ENCODE measurements at places on chromosomes 12 and 14.

DNA sequence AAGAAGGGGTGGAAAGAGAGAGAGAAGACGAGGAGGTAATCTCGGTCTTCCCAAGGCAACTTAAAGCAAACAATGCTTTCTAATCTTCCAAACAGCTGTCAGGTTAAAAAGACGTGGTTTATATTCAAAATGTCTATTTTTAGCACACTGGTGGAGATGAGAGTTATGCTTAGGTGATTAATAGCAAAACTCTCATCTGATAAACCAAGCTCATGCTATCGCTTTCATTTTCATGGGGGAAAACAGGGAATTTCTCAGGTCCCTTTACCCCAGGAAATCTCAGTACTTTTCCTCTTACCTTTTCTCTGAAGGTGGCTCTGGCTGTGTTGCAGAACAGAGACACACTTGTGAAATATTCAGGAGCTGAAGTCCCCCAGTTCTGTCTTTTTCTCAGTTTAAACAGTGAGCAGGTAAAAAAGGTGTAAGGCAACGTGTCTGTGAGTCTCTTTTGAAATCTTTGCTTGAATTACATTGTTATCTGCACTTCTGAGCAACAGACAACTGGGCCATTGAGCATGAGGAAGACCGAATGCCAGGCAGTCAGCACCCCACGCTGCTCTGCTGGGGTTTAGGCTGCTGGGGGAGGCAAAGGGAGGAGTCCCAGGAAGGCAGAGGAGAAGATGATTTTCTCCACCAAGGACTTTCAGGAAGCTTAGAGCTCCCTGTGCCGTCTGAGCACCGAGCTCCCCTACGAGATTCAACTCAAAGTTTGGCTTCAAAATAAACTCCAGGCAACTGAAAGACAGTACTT, 759.3 kb downstream of the BCL11B start:
- DNase-seq, result no peak

DNA sequence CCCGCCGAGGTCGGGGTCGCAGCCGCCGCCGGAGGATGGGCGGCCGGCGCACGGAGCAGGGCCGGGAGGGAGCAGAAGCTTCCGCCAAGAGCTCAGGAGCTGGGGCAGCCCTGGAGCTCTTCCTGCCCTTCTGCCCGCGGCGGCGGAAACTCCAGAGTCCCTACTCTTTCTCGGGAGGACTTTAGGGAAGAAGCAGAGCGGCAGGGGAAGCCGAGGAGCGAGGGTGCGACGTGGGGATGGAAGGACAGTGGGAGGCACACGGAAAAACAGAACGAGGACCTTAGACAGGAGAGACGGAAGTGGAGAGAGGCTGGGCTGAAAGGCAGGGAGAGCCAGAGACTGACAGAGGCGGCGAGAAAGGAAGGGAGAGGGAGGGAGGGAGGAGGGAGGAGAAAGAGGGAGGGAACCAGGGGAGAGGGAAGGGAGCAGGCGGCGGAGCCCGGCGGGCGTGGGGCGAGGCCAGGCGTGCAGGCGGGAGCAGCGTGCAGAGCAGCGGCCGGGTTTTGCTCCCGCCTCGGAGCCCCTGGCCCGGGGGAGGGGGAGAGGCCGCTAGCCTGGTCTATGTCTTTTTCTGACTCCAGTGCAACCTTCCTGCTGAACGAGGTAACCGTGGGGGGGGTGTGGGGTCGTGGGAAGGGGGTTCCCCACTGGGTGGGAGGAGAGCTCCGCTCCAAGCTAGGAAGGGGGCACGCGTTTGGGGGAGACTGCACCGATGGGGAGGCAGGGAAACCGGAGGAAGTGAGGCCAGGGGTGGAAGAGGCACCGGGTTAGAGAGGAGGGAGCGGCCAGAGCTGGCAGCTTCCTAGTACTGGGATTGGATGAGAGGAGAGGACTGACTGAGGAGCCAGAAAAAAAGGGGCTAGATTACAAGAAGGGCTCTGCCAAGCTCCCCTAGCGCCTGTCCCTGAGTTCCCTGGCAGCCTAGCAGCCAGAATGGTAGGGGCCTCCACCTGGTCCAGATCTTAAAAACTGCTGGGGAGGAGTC, 2.9 kb upstream of the CACNB3 start:
- DNase-seq, result peak; percentile 63

GRCh38 chr14:103802356-103802755, 45.0 kb downstream of the PPP1R13B start:
- no peak for DNase-seq

GRCh38 chr14:96098309-96098998, 59.3 kb downstream of the C14orf132 start:
- peak; percentile 88 for DNase-seq

GRCh38 chr12:127592245-127592644, 674.7 kb upstream of the TMEM132C start:
- DNase-seq, result no peak

GRCh38 chr12:63420206-63420644, 248.1 kb downstream of the DPY19L2 start:
- DNase-seq, result peak; percentile 63

GRCh38 chr12:125142601-125143000, 77.4 kb downstream of the AACS start:
- DNase-seq, result no peak

GRCh38 chr12:6383572-6384498, at the start of gene LTBR:
Gene LTBR, plus strand, starts transcription at chr12:6384162. Its CDS starts 197 bp downstream, at chr12:6384359.
- DNase-seq, result no peak

DNA sequence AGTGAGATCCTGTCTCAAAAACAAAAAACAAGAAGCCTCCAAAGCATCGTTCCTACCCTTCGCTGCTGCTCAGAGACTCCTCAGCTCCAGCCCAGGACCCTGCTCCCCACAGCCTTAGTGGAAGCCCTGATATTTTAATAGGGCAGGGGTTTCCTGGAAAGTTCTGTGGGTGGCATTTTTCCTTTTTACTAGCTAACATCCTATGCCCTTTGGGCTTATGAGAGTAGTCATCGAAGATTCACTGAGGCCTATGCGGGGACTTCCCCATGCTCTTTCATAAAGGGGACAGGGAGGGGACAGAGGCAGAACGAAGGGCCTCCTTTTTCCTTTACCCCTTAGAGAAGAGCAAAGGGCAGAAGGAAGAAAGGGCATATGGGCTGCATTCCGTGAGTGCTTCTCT, 8.3 kb downstream of the LAG3 start:
- DNase-seq, result no peak

GRCh38 chr12:53752621-53753020, 842 bp upstream of the CISTR start:
- no peak for DNase-seq

Data from SHP77 (cell line).